ENCODE measurements at places on chromosomes 16 and 17. TPM values are rescaled to one million over a fixed set of nuclear protein-coding genes. Genes with fewer than 3 reads are reported as not detected.
A peak's percentile ranks its signal among the peaks of the same experiment; 100 is the strongest.

Gene PARD6A
- 17.4 TPM for total RNA-seq

Gene CLEC18B
- total RNA-seq: 0.50 TPM

Gene ZNF629
- 18.7 TPM for total RNA-seq

Gene ENPP7
- total RNA-seq: 0.11 TPM

Gene CCDC154
- 1.2 TPM for total RNA-seq

Gene MPP2
- total RNA-seq: 31.4 TPM

Gene PLK1
- total RNA-seq: 147 TPM

Gene SPN
- 2.3 TPM for total RNA-seq

DNA sequence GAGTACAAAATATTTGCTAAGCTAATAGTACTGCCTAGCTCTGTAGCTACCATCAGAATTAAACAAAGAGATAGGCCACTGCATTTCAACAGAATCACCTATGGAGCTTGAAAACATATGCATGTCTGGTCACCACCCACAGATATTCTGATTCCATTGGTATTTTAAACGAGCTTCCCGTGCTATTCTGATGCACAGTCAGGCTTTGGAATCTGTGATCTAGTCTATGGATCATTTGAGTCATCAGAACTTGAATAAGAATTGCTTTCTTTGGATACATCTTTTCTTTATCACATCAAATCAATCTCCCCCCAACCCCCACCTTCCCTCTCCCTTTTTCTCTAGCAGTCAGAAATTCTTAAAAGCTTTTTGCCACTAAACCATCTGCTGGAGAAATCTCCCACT, 124.7 kb downstream of the NPIPB5 start:
- DNase-seq: no peak

DNA sequence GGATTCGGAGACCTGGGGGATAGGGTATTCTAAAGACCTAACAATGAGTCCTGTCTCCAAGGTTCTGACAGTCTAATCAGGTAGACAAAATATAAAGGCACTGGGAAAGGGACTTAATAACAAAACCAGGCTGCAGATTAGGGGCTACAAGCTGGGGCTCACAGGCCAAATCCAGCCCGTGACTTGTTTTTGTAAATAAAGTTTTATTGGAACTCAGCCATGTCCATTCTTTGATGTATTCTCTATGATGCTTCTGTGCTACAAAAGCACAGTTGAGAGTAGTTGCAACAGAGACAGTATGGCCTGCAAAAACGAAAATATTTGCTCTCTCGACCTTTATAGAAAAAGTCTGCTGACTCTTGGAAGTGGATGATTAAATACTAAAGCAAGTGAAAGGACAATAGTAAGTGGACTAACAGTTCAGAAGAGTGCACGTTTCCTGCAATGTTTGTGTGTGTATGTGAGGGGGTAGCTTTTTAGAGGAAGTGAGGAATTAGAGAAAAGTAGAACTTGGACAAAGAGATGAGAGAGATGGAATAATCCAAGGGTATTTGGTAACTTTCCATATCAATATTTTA, 115.4 kb upstream of the ZFHX3 start:
- DNase-seq: no peak

- DNase-seq: no peak
These were observed 30.9 kb downstream of the SOCS1 start for GRCh38 chr16:11224894-11225676.

- DNase-seq: no peak
These were observed 250.4 kb upstream of the N4BP1 start for GRCh38 chr16:48860341-48860740.

GRCh38 chr16:88479793-88480760, 27.0 kb downstream of the ZFPM1 start:
- no peak for DNase-seq

GRCh38 chr17:2107506-2107905, 52.6 kb downstream of the HIC1 start:
- DNase-seq: no peak

GRCh38 chr17:48728232-48729231, at the start of gene HOXB13:
TSS of gene HOXB13 (minus strand) at chr17:48728750. CDS start at chr17:48728593, 157 bp downstream.
- no peak for DNase-seq

GRCh38 chr16:57539072-57539796, 2.9 kb upstream of the CCDC102A start:
- DNase-seq: no peak

DNA sequence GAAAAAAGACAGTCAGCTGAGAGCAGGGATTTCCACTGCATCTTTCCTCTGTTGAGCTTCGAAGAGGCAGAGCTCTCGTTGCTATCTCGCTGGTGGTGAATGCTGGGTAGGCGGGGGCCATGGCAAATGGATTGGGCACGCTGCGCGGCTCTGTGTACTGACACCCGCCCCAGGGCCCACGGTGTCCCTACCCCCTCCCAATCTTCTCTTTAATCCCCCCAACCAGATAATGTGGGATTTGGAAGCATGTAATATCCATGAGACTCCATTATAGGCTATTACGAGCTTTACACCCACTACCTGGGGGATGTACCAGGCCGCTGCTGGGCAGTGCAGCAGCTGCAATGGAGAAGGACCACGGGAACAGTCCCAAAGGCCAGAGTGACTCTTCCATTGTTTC, 8.3 kb downstream of the PIPOX start:
- no peak for DNase-seq

- DNase-seq: no peak
These were observed 9.7 kb downstream of the CDK5R1 start for GRCh38 chr17:32496395-32497073.

DNA sequence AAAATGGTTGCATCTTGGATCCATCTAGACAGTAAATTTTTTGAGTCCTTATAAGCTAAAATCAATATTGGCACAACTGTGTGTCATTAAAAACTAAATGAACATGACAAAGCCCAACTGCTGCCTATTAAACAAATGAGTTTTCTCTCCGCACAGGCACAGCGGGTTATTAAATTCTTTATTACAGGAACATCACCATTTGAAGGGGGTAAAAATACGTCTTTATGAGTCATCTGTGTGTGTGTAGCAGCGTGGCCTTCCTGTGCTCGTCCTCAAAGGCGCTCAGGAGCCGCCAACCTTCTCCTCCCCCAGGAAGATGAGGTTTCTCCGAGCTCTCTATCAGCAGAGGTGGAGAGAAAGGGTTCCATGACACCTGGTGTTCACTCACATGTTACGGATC, 62.6 kb upstream of the SDK2 start:
- no peak for DNase-seq

DNA sequence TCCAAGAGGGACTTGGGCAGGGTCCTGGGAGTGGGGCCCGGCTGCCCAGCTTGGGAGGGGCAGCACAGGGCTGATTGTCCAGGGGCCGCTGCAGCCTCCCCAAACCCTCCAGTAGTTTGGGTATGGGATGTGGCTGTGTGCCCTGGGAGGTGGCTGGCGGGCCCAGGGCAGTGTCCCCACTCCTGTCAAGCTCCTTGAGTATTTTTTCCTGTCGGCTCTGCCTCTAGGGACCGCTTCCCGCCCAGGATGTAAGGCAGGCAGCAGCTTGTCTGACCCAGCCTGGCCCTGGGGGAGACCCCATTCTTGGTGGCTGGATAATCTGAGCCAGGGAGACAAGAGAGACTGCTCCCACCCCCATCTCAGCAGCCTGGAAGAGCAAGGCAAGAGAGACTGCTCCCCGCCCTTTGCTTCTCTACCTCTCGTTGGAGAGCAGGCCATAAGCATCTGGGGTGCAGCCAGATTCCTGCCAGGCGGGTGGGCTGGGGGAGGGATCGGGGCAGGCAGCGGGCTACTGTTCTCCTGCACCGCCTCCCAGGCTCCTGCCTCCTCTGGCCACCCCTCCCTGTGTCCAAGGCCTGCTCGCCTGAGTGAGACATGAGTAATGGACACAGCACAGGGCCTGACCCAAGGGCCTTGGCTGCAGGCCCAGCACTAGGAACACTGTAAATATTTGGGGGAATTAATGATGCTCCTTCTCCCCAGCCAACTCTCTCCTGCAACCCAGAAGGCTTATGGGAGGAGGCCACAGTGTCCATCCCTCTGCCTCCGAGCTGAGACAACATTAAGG, 18.4 kb upstream of the ITGA3 start:
- no peak for DNase-seq

DNA sequence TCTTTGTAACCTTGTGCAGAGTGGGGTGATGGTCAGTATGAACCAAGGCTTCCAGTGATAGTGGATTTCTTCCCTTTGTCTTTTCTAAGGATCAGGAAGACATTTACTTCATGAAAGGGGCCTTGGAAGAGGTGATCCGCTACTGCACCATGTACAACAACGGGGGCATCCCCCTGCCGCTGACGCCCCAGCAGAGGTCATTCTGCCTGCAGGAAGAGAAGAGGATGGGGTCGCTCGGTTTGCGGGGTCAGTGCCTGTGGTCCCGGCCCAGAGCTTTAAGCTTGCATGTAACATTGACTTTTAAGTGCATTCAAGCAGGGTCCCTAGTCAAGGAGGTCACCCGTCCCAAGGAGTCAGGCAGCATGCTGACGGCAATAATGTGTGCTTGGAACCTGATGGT, 56.0 kb downstream of the MEAK7 start:
- DNase-seq: no peak

DNA sequence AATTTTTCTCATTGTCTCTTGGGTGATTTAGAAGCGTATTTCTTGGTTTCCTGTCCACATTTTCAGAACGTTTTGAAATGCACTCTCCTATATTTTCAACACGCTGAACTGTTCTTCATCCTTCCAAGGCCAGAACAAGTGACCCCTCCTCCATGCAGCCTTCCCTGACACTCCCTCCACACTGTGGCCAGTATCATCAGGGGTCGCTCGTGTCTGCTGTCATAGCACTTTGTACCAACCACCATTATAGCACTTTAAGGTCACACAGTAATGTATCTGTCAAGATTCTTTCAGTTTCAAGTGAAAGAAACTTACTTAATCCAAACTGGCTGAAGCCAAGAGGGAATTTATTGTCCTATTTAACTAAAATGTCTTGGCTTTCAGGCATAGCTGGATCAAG, 17.5 kb upstream of the IL21R start:
- DNase-seq: no peak

GRCh38 chr17:63998050-63998720, at the start of gene PRR29:
TSS of gene PRR29 (plus strand) at chr17:63998351. CDS start at chr17:63998365, 14 bp downstream.
- DNase-seq: peak; percentile 82

DNA sequence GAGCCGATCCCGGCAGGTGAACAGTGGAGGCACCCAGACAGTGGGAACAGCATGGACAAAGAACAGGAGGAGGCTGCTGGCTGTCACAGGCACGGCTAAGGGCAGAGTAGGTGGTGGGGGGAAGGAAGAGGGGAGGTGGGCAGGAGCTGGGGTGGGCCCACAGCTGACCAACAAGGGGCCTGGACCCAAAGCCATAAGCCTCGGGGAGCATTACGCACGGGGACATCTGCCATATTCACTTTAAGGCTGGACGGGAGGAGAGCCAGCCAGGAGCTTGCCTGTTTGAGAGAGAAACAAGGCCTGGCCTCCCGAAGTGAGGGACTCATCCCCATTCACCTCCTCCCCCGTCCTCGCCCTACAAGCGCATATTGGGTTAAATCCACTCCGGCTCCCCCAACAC, 19.6 kb upstream of the HAP1 start:
- DNase-seq: no peak

GRCh38 chr17:29504711-29505110, 62.1 kb downstream of the ABHD15 start:
- DNase-seq: no peak

DNA sequence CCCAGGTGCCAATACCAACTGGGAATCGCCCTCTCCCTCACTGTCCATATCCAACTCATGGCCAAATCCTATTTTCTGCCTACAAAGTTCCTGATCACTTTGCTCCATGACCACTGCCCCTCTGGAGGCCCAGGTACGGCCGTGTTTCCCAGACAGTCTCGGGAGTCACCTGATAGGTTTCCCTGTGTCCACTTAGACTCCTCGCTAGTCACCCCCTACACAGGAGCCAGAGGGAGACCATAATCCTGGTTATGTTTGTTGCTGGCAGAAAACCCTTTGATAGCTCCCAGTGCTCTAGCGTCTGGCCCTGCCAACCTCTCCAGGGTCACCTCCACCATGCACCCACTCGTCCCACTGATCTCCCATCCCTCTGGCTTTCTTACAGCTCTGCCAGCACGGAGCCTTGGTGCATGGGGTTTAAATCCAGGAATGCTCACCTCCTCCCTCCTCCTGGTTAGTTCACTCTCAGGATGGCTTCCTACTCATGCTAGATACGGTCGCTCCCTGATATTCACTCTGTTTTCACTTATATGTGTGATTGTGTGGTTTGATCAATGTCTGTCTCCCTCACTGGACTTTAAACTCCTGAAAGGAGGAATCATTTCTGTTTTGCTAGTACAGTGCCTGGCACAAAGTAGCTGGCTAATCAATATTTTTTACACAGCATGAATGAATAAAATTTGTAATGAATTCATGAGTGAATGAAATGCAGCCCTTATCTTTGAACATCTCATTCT, 7.5 kb upstream of the CALB2 start:
- DNase-seq: no peak

DNA sequence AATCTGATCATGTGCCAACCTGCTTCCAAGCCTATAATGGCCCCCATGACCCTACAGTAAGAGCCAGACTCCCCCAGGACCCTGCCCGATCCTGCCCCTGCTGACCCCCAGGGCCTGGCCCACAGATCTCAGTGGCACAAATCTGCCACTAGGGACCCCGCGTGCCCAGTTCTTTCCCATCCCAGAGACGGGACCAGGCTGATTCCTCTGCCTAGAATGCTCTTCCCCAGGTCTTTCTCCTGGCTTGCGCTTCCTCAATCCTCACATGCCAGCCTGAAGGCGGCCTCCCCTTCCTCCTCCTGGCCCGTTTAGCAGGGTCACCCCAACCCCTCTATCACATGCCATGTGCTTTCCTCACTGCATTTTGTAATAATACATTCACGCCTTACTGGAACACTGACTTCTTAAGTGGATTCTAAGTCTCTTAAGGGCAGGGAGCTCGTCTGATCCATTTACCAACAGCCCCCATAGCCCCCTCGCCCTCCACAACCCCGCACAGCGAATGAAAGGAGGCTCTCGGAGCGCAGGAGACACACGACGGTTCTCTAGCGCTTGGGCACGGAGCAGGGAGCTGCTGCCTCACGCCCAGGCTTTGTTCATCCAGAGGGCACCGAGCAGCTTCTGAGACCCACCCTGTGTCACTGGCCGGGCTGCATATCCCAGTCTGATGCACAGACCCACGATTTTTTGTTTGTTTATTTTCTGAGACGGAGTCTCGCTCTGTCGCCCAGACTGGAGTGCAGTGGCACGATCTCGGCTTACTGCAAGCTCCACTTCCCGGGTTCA, 1.2 kb downstream of the TRIM65 start:
- peak; percentile 60 for DNase-seq

DNA sequence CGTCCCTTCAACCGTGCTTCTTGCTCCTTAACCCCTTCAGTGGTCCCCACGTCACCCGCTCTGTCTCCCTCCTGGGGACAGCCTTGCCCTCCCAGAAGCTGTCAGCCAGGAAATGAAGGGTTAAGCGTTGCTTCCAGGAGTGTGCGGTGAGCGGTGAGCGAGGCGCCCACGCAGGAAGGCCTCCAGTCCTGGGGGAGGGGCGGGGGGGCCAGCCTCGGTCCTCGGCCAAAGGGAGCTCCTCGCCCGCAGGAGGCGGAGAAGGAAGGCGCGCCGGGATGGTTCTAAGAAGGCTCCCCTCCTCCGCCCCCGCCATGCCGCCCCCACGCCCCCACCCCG, 2.3 kb downstream of the RBFOX3 start:
- DNase-seq: no peak

GRCh38 chr16:88678224-88678979, 7.9 kb downstream of the SNAI3 start:
- DNase-seq: no peak
